ENCODE measurements at places on chromosomes 1 and 21.

DNA sequence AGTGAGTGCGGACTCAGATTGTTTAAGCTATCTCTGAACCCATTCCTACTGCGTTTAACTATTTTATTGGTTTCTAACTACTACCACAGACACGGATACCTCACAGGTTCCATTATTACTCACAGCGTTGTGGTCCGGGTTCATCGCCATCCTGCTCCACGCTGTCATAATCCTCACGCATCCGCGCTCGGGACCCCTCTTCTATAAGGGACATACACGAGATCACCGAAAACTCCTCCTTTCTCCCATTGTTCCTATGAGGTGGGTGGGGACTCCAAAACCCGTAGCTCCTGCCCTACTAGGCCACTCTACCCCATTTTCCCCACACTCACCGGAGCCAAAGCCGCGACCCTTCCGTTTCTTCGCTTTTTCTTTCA is 610 bp downstream of the RBM8A start:
- no peak for DNase-seq

DNA sequence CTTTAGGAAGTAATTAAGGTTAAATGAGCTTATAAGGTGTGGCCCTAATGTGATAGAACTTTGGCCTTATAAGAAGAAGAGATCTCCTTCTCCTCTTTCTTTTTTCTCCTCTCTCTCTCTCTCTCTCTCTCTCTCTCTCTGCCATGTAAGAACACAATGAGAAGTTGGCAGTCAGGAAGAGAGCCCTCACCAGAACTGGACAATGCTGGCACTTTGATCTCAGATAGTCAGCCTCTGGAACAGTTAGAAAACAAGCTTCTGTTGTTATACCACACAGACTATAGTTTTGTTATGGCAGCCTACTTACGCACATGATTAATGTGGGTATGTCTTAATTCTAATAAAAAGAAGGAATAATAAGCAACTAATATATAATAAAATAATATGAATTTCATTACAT is 444.2 kb upstream of the LRRC7 start:
- no peak for DNase-seq

GRCh38 chr1:29592261-29592615 is 355.9 kb downstream of the PTPRU start:
- DNase-seq, result no peak

DNA sequence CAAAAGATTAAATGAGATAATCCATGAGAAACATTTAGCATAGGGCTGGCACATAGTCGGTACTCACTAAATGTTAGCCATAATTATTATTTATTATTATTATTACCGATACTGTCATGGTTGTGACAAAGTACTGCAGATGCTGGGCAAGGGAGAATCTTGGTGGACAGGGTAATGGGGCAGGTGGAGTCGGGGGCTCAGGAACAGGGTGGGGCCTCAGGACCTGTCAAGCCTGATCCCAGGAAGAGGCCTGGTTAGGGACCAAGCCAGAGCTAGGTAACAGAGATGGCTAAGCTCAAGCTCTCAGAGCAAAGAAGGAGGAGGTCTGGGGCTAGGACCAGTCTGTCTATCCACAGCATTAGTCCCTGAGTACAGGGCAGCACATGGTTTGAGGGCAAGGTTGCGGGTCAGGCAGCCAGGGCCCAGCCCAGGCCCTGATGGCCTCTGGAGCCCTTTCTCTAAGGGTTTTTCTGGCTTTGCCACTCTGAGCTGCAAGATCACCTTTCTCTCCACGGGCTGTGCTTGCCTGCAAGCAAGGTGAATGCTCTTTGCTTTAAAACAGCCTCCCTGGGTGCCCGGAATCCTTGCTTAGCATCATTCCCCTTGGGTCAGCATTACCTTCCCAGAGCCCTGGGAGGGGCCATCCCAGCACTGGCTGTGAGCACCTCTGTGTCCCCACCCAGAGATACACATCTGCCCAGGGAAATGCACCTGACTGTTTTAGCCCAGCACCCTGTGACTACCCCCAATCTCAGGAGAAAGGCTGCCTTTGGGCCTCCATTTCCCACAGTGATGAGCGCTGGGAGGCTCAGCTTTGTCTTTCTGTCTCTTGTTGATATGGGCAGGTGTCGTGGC is 572.0 kb downstream of the PTPRU start:
- DNase-seq, result no peak

GRCh38 chr1:162972773-162973172 is 96.4 kb upstream of the RGS4 start:
- no peak for DNase-seq

DNA sequence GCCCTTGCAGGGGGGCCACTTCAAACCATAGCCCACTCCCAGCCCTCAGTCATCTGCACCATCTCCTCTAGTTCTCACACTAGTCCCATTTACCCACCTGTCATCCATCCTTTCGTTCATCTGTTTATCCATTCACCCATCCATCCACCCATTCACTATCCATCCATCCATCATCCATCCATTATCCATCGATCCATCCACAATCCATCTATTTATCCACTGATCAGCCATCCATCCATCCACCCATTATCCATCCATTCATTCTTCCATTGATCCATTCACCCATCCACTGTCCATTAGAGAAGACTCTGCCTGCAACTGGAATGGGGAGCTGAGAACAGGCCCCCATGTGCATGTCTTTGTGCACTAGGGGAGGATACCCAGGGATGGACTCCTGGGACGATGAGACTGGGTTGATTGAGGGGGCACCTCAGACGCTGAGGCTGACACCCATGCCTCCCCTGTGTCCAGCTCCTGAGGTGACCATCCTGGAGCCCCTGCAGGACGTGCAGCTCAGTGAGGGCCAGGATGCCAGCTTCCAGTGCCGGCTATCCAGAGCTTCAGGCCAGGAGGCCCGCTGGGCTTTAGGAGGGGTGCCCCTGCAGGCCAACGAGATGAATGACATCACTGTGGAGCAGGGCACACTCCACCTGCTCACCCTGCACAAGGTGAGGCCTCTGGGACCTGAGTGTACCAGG is 97.9 kb downstream of the TRIM11 start:
- DNase-seq, result no peak

GRCh38 chr1:115702959-115703358 is 61.2 kb downstream of the VANGL1 start:
- no peak for DNase-seq

DNA sequence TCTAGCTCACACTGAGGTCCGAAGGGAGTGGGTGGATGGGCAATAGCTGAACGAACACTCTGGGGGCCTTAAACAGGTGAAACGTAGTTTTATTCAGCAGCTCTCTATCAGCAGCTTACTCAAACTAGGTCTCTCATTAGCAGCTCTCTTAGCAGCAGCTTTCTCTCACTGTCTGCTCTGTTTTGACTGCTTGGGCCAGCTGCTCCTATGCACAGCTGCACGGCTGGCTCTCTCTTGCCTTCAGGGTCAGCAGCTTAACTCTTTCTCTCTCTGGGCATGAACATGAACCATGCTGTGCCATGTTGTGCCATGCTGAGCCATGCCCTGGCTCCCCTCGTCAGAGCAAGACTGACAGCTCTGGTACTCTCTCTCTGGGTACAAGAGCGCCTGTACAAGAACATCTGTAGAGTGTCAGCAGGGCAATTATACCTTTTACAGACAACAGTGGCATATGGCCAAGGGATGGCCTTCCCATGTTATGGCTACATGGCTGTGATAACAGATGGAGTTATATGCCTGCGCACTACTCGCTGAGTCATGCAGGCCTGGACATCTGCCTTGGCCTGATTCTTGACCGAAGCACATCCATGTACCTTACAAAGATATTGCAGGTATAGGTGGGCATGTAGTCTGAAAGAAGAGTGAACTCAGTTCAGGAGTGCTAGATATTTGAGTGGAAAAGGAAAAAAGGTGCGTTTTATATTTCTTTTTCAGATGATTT is 152.4 kb downstream of the LEPR start:
- no peak for DNase-seq
